ENCODE measurements at places on chromosomes 4 and X. TPM values are rescaled to one million over a fixed set of nuclear protein-coding genes. Genes with fewer than 3 reads are reported as not detected.

The DMD gene
- 0.06 TPM for total RNA-seq

The CSAG1 gene
- total RNA-seq = 0.53 TPM

The FAM199X gene
- total RNA-seq = 15.3 TPM

The NSG1 gene
- 9.9 TPM for total RNA-seq

The GASK1B gene
- total RNA-seq = 0.44 TPM

The CFP gene
- 0.95 TPM for total RNA-seq

The PCDH10 gene
- total RNA-seq = 0.12 TPM

The EDA gene
- 0.54 TPM for total RNA-seq

The CCKAR gene
- not detected for total RNA-seq

The RBMXL3 gene
- total RNA-seq = not detected

The CFAP47 gene
- not detected for total RNA-seq

The LDB2 gene
- not detected for total RNA-seq

The EREG gene
- total RNA-seq = 9.8 TPM

The TENM3 gene
- total RNA-seq = 1.4 TPM

The RRH gene
- 0.06 TPM for total RNA-seq

The PGM2 gene
- total RNA-seq = 19.1 TPM

The CHRDL1 gene
- 0.05 TPM for total RNA-seq

The GNRHR gene
- not detected for total RNA-seq

The ACOT9 gene
- 93.1 TPM for total RNA-seq

The RADX gene
- total RNA-seq = 0.08 TPM

The HAND2 gene
- total RNA-seq = 0.55 TPM

The CRMP1 gene
- total RNA-seq = 5.3 TPM

The CT45A3 gene
- 0.12 TPM for total RNA-seq

The KLKB1 gene
- total RNA-seq = not detected

The PAK3 gene
- 0.02 TPM for total RNA-seq

The SOWAHD gene
- 0.06 TPM for total RNA-seq

The AREG gene
- 23.9 TPM for total RNA-seq

The LANCL3 gene
- total RNA-seq = not detected

The APLN gene
- total RNA-seq = 0.72 TPM

Data from A549 treated with dexamethasone at 1 μM for 4 hours (cell line).